Fibroblast of skin of right quadriceps (primary cell): ENCODE measurements at places on chromosomes 2 and 18.
A peak's percentile ranks its signal among the peaks of the same experiment; 100 is the strongest.

DNA sequence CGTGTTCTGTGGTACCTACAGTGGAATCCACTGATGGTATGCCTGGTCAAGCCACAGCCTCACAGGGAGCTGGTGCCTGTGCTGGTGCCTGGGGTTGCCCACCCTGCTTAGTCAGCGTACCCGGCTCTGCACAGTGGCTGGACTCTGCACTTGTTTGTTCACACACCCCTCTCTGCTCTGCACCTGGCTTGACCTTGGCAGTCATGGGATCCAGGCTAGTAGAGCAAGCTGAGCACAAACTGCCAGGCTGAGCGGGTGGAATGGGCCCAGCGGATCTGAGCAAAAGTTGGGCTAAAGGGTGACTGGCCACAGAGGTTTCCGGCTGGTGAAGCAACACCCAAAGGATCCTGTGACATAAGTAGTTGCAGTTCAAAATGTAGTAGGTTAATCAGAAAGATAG is 163.5 kb downstream of the CDH19 start:
- DNase-seq = no peak

- peak; percentile 63 for DNase-seq
Observed at GRCh38 chr2:170255971-170256370, 78.0 kb downstream of the MYO3B start.

- peak; percentile 60 for DNase-seq
Observed at GRCh38 chr2:199977984-199978415, 22.6 kb downstream of the MAIP1 start.

- no peak for DNase-seq
Observed at GRCh38 chr18:72041313-72042032, 502.7 kb downstream of the CBLN2 start.

GRCh38 chr2:56107502-56108220 is 76.1 kb upstream of the CCDC85A start:
- no peak for DNase-seq

DNA sequence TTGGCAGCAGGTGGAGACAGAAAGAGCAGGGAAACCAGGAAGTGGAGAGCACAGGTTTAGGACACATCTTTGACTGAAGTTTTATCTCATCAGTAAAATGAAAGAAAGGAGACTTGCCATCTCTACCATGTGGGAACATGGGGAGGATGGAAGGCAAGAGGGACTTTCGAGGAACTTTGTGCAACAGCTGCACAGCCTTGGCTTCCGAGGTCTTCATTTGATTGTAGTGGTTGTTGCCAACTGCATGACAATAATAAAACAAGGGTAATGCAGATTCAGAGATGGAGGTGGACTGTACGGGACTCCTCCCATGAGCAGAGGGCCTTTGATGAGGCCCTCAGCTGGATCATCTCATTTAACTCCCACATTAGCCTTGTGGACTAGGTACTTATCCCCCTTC is 49.3 kb upstream of the FZD7 start:
- no peak for DNase-seq
